NCI-H2081 (cell line): ENCODE measurements at places on chromosomes 13 and 19.

GRCh38 chr19:18122424-18122823, 24.8 kb downstream of the MAST3 start:
- DNase-seq: no peak

- DNase-seq: no peak
These were observed 125.9 kb downstream of the ZDHHC20 start for GRCh38 chr13:21333186-21333585.

DNA sequence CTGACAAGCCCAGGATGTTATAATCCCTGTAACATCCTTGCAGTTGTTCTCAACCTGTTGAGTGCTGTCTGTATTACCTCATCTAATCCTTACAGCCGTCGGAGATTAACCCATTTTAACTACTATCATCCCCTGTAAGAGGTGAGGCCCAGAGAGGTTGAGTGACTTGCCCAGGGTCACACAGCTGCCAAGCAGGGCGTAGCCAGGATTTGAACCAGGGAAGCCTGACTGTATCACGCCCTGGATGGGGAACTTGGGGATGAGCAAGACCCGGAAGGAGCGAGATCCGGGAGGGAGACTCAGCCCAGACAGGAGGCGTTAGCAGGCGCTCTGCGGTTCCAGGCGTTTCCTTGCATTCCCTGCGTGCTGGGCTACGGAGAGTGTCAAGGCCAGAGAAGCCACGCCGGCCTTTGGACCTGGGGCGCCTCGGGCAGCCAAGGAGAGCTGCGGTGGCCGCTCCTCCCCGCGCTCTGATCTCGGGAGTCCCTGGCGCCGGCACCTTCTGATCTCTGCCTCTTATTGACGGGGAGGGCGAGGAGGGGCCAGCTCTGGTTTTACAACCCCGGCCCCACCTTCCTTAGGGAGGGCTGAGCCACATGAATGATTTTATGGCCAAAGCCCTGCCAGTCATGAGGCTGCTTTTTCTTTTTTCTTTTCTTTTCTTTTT, 6.2 kb downstream of the SULT2B1 start:
- no peak for DNase-seq

- DNase-seq: peak; percentile 43
These were observed 34.2 kb downstream of the TDRD3 start for GRCh38 chr13:60431108-60431700.

- no peak for DNase-seq
These were observed 246.7 kb downstream of the DLEU7 start for GRCh38 chr13:50596776-50597203.

- no peak for DNase-seq
These were observed at the start of gene MEDAG for GRCh38 chr13:30905932-30906383. Gene MEDAG (plus strand): TSS chr13:30906271. CDS start chr13:30906516, 245 bp downstream.

- DNase-seq: peak; percentile 37
These were observed 6.6 kb upstream of the FBXW9 start for GRCh38 chr19:12703046-12703445.

- DNase-seq: peak; percentile 23
These were observed 24.2 kb upstream of the TTYH1 start for GRCh38 chr19:54390942-54391577.

DNA sequence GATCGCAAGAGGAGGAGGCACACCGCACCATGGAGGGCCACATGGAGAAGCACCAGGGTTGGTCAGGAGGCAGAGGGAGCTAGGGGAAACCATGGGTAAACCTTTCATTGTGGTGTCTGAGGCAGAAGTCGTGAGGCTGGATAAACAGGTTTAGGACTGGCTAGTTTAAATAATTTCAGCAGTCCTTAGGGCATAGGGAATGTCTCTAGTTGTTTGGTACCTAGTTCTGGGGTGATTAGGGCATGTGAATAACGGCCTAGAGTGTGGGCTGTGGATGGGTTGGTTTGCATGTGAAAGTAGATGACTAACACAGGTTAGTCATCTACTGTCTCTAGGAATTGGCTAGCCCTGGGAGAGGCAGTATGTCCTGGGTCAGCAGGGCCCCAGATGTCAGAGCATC, 102.3 kb downstream of the STOML3 start:
- no peak for DNase-seq

- DNase-seq: no peak
These were observed 1.9 kb downstream of the BBC3 start for GRCh38 chr19:47228937-47229675.

- no peak for DNase-seq
These were observed 65.8 kb downstream of the MLLT1 start for GRCh38 chr19:6213696-6214641.

- no peak for DNase-seq
These were observed 1.2 kb downstream of the RFXAP start for GRCh38 chr13:36820222-36820621.

GRCh38 chr19:20422216-20423205, 143.1 kb downstream of the ZNF737 start:
- no peak for DNase-seq

GRCh38 chr19:39843919-39844793, 2.0 kb downstream of the FBL start:
- DNase-seq: peak; percentile 24

GRCh38 chr19:18520848-18521691, 800 bp downstream of the ELL start:
- no peak for DNase-seq

DNA sequence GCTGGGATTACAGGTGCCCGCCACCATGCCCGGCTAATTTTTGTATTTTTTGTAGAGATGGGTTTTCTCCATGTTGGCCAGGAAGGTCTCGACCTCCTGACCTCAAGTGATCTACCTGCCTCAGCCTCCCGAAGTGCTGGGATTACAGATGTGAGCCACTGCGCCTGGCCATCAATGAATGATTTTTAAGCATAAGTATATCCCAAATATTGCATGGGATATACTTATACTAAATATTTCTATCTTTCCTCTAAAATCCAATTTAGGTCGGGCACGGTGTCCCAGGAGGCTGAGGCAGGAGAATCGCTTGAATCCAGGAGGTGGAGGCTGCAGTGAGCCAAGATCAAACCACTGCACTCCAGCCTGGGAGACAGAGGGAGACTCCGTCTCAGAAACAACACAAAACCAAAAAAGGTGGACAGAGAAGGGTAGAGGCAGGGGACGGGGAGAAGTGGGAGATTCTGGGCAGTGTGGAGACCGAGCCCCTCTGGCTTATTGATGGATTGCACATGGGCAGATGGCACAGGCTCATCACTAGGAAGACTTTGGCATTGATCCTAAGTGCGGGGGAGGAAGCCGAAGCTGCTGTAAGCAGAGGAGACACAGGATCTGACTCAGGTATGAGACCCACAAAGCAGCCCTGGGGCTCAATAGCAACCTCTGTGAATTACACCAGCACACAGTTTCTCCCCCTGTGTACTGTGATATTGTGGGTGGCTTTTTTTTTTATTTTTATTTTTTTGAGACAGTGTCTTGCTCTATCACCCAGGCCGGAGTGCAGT, 13.5 kb downstream of the ARRDC5 start:
- no peak for DNase-seq

DNA sequence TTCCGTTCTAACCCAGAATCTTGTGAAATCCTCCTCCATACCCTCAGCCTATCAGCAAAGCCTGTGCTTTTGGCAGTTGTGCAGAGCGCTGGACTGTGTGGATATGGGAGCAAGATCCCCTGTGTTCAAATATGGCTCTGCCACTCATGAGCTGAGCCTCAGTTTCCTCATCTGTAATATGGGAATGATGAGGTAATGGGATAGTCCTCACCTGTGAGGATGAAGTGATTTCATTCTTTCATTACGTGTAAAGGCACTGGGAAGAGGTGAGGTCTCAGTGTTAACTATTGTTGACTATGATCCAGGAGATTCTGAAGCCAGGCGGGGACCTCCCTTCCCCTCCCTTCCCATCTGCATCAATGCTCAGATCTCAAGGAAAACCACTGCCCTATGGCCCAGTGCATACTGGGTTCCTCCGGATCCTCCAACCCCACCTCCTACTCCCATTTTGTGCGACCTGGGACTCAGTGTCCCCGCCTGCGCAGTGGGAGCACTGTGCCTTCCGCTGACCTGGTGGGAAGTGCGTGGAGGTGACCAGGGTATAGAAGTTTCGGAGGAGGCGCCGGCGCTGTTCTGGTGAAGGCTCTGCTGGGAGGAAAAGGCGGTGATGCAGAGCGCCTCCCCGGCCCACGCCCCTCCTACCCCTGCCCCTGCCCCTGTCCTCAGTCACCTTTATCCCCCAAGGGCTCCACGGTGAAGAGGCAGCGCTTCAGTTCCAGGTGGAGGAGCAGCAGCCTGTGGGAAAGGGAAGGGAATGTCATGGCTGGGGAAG, 5.0 kb downstream of the FUZ start:
- no peak for DNase-seq

DNA sequence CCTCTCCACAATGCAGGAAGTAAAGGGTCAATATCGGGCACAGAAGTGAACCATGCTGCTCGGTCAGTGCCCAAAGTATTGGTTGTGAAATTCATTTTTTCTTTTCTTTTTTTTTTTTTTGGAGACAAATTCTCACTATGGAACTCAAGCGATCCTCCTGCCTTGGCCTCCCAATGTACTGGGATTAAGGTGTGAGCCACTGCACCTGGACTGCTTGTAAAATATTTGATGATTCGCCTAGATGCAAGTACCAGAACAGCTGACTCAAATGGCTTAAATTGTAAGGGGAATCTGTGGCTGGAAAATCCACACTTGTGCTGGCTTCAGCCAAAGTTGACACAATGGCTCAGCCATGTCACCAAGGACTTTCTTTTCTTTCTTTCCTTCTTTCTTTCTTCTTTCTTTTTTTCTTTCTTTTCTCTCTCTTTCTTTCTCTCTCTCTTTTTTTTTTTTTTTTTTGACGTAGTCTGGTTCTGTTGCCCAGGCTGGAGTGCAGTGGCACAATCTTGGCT, 43.7 kb downstream of the NUMBL start:
- DNase-seq: no peak

DNA sequence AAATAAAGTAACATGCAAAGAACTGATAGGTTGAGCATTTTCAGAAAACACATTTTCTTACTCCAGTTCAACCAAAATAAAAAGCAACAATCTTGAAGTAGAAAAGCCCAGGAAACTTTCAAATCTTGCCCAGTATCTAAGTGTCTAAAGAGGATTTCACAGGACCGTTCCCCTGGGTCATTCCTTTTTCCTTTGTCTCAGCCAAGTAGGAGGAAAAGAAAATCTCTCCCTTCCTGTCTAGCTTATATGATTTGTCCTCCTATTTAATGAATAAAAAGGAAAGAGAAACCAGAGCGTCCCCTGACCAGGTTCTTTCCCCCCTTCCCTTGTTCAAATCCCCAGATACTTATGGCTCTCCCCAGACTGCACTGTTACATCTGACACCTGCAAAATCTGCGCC, 248.0 kb downstream of the KCTD12 start:
- no peak for DNase-seq

- DNase-seq: no peak
These were observed 45.2 kb upstream of the RANBP3 start for GRCh38 chr19:6023085-6023682.

- peak; percentile 17 for DNase-seq
These were observed 1.8 kb downstream of the DACH1 start for GRCh38 chr13:71864986-71865873.

GRCh38 chr13:75437582-75438318, 44.2 kb downstream of the TBC1D4 start:
- DNase-seq: no peak

GRCh38 chr19:4059891-4060620, 6.6 kb downstream of the ZBTB7A start:
- DNase-seq: no peak

- DNase-seq: no peak
These were observed 61.7 kb downstream of the COLGALT1 start for GRCh38 chr19:17616961-17617806.

DNA sequence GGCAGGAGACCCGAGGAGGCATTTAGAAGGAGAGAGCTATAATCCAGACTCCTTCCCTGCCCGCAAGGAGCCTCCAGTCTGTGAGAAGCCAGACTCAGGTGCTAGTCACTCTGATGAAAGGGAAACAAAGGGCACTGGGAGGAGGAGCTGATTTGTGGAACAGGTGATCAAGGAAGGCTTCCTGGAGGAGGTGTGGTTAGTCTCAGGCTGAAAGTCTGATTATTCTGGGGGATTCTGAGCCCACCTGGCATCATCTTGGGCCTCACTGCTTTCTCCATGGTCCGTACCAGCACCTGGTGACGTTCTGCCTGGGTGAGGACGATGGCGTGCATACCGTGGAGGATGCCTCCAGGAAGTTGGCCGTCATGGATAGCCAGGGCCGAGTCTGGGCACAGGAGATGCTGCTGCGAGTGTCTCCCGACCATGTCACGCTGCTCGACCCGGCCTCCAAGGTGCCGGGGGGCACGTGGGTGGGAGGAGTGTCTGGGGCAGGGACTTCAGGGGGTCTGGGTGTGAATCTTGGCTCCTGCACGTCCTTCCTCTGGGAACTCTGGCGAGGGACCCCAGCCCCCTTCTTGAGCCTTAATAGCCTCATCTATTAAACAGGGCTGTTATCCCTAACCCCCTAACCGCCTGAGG, 3.9 kb downstream of the EPS8L1 start:
- DNase-seq: no peak

GRCh38 chr19:3234800-3235199, 10.3 kb downstream of the CELF5 start:
- no peak for DNase-seq

GRCh38 chr13:101144808-101145419, 271.4 kb downstream of the NALCN start:
- DNase-seq: peak; percentile 38

DNA sequence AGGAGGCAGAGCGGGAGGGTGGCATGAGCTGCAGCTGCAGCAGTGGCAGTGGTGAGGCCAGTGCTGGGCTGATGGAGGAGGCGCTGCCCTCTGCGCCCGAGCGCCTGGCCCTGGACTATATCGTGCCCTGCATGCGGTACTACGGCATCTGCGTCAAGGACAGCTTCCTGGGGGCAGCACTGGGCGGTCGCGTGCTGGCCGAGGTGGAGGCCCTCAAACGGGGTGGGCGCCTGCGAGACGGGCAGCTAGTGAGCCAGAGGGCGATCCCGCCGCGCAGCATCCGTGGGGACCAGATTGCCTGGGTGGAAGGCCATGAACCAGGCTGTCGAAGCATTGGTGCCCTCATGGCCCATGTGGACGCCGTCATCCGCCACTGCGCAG, 2.0 kb downstream of the EGLN2 start:
- no peak for DNase-seq

- DNase-seq: peak; percentile 21
These were observed 39.3 kb downstream of the BRD4 start for GRCh38 chr19:15292847-15293582.

- DNase-seq: no peak
These were observed 18.4 kb upstream of the GAS6 start for GRCh38 chr13:113882267-113882630.

GRCh38 chr19:32436692-32437091, 31.1 kb downstream of the DPY19L3 start:
- DNase-seq: no peak

GRCh38 chr13:94063096-94063495, 416.4 kb downstream of the DCT start:
- DNase-seq: no peak
